Memory B cell (primary cell): ENCODE measurements at places on chromosomes 4 and X.

DNA sequence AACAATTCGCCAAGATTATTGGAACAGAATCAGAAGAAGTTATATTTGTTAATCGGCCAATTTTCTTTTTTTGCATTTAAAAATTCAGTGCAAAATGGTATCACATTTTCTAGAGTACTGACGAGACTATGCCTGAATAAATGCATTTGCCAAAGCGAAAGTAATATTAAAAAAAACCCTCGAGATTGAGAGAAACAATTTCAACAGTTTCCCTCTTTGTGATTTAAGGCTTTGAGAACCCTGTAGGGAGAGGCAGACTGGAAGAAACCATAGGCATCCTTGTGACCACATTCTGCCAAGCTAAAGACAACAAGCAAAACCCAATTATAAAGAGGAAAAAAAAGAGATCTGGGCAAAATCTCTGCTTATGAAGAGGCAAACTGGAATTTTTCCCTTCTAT, 218.1 kb upstream of the GK2 start:
- DNase-seq = no peak

GRCh38 chr4:123987408-123987807, 590.8 kb downstream of the SPRY1 start:
- no peak for DNase-seq

DNA sequence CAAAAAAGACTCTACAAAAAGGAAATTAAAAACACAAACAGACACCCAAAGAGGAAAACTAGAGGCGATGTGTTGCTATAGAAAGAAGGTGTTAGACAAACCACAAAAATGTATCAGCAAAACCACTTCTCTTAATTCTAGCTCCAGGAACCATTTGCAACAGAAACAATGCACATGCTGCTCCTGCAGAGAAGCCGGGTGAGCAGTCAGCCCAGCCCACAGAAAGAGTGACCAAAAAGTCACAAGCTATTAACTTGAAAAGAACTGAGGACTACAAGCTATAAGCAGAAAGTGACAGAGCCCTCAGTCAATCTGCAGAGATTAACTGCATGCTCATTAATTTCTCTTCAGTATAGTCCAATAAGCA, 96.2 kb upstream of the KLHL13 start:
- DNase-seq = no peak

DNA sequence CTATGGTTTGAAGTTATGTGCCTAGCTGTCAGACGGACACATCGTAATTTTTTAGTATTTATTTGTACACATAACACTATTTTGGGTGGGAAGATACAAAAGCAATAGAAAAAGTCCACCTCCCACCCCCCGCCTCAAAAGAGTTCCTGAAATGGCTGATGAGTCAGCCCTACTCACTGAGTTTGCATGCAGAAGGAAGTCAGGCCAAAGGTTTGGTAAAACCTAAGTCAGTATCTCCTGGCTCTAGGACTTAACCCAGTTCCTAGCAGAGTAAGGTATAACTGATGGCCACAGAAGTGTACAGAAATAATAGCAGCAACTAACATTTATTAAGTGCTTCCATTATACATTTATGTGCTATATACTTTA, 2.9 kb upstream of the KLHL2 start:
- no peak for DNase-seq

DNA sequence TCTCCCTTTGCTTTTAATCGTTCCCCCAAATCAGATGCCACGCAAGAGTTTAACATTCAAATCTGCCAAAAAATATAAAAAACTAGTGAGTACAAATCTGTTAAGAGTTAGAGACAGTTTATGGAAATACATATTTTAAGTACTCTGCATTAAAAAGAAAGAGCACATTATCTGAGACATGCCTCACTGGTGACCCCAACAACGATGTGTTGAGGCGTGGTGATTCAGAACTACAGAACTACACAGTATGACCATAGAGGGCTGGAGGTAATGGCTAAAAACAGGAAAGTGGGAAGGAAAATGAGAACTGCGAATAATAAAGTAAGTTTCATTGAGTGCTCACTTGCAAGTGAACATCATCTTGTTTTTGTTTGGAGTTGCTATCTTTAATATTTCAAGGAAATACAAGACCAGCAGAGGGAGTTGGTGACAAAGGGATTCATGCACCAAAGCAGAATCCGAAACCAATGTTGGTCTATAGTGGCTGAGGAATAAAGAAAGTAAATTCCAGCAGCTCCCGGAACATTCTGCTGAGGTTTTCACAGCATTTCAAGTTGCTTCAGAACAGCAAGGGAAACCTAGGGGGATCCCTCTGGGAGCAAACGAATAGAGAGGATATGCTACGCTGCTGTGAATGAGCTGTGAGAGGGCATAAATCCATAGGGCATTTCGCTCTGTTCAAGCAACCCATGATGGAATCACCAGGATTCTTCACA, 92.2 kb downstream of the DCHS2 start:
- no peak for DNase-seq

- DNase-seq = no peak
Observed at GRCh38 chr4:24594887-24595286, 10.5 kb upstream of the DHX15 start.

DNA sequence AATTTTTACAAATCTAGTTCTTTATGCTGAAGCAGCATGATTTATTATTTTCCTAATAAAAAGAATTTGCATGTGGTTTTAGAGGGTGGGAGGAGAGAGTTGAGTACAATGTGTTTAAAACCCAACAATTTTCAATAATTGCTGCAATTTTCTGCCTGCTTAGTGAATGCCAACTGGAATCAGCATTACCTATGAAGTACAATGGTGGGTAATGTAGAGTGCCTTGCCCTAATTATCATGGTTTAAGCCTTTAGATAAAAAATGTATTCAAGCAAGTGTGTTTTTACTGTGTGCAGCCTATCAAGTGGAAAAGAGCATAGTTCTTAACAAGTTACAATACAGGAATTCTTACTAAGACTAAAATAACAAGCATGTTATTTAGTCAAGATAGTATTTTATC, 77.9 kb upstream of the ANKRD50 start:
- no peak for DNase-seq

- no peak for DNase-seq
Observed at GRCh38 chr4:68724922-68725321, 54.5 kb upstream of the UGT2B15 start.
